Amygdala (tissue), 56 donors: ENCODE measurements at places on chromosomes 6 and 20.

DNA sequence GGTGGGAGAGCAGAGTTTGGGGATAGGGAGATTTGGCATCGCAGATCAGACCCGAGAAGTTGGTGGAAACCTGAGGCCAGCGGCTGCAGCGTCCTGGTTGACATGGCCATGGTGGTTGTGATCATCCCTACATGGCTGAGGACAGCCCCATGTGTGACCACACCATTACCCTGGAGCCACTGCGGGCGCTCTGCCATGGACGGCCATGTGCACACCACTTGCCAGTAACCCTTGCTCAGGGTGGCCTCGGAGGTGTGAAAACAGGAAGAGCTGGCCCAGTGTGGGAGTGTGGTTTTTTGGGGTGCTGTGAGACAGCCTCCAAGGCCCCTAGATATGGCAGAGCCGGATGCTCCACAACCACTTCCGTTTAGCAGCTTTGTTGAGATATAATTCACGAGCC lies 64.4 kb downstream of the TMEM242 start:
- no peak for DNase-seq

- DNase-seq: no peak
Observed at GRCh38 chr20:63127700-63128364, 88.1 kb downstream of the YTHDF1 start.

GRCh38 chr6:119350952-119351372 lies 1.4 kb upstream of the MAN1A1 start:
- no peak for DNase-seq

DNA sequence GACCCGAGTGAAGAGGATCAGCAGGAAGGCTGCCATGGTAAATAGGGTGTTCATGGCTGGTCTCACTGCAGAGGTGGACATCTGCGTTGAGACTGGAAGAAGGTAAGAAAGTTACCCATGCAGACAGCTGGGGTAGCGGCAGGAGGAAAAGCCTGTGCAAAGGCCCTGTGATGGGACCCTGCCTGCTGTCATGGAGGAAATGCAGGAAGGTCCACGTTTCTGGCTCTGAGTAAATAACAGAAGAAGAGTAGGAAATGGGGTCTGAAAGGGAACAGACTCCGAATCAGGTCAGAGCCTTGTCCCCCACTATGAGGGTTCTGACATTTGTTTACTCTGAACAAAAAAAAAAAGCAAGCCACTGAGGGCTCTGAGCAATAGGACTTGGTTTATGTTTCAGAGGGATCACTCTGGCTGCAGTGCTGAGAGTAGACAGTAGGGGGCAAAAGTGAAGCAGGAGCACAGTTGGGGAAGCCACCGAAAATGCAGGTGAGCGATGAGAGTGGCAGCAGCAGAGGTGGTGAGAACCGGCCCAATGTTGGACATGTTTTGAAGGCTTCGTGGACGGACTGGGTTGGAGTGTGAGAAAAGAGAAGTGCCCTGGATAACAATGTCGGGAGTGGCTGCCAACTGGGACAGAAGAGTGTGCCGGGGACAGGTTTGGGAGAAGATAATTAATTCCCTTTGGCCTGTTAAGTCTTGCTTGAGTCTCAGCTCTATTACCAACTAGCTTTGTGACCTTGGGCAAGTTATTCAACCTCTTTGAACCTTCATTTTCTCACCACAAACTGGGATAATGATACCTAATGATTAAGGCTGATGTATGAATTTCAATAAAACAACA lies 57.9 kb upstream of the MAP7 start:
- no peak for DNase-seq

GRCh38 chr20:20261159-20261558 lies 106.7 kb upstream of the INSM1 start:
- DNase-seq: no peak

DNA sequence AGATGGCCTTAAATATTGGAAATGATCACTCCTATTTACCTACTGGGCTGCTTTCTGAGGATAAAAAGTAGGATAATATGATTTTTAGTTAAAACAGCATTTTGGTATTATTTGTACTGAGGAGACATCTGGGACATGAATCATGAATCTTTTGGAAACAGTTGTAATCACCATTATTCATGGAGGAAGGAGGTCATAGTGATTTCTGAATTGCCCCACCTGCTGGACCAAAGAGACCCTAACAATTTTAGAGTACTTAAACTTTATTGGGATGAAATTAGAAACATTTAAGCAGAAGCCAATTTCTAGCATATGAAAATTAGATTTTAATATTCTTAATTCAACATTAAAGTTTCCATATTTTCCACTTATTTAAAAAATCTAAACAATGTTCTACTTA lies 108.4 kb upstream of the SIM1 start:
- DNase-seq: no peak

DNA sequence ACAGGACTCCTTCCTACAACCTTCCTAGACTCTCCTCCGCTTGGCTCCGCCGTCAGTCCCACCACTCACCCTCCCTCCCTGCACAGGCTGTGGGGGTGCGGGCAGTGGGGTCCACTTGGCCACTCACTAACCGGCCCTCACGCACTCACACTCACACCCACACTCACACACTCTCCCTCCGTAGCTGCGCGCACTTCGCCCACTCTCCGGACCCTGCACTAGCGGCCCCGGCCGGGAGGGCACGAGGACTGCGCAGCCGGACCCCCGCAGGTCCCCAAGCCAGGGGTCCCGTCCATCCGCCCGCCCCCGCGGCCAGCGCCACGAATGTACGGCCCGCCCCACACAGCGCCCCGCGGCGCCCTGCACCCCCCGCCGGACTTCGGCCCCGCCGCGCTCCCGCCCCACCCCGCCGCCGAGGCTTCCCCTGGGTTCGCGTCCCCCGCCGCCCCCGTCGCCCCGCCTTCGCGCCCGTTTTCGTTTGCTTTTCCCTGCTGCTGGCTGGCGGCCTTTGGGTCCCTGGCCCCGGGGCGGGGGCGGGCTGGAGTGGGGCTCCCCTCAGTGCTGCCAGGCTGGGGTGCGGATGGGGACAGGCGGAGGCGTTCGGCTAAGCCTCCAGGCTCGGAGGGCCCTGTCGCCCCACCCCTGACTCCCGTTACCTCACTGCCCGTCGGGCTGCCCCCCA lies 23.0 kb upstream of the SLC22A7 start:
- DNase-seq: no peak

DNA sequence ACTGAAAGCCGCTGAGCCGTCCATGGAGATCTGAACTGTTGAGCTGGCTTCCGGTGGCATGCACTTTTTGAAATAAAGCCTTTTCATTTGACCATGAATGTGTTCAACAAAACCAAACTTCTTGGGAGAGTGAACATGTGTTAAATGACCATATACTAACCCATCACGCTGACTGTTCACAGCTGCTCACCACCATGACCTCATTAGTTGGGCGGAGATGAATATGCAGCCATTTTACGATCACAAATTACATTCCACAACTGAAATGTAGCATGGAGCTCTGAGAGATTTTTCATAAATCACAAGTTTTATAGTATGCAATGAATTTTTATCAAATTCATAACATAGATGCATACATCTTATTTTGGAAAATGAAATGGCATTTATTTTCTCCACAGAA lies 4.2 kb downstream of the RAMACL start:
- DNase-seq: no peak

DNA sequence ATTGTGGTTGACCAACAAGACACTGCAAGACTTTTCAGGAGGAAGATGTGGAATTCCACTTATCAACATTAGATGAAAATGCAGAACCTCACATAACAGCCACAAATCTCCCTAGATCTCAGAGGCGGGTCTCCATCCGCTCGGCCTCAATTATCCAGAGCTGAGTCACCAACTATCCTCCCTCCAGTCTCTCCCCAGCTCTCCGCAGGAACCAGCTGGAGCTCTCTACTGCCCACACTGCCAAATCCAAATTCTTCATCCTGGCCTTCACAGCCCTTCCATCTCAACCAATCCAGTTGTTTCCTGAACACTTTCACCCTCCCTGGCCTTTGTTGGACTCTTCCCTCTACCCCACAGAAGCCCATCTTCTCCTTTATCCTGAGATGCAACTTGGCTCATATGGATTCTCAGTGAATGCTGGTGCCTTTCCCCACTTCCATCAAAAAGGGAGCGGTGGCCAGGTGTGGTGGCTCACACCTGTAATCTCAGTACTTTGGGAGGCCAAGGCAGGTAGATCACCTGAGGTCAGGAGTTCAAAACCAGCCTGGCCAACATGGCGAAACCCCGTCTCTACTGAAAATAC lies 3.5 kb upstream of the TGIF2 start:
- DNase-seq: no peak

DNA sequence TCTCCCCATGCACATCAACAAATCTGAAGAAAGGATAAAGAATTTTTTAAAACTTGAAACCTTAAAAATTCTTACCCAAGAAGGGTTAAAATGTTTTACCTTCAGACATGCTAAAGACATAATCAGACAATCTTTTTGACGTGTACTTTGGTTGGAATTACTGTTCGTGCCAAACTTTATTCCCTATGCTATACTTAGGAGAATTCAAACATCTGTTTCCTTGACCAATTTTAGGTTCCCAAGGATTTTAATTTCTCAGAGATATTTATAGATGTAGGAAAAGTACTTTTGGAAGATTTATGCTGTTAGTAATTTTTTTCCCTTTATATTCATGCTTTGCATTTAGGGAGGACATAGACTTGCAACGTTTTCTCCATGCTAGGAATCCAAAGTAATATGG lies 108.4 kb downstream of the AFG1L start:
- DNase-seq: no peak

DNA sequence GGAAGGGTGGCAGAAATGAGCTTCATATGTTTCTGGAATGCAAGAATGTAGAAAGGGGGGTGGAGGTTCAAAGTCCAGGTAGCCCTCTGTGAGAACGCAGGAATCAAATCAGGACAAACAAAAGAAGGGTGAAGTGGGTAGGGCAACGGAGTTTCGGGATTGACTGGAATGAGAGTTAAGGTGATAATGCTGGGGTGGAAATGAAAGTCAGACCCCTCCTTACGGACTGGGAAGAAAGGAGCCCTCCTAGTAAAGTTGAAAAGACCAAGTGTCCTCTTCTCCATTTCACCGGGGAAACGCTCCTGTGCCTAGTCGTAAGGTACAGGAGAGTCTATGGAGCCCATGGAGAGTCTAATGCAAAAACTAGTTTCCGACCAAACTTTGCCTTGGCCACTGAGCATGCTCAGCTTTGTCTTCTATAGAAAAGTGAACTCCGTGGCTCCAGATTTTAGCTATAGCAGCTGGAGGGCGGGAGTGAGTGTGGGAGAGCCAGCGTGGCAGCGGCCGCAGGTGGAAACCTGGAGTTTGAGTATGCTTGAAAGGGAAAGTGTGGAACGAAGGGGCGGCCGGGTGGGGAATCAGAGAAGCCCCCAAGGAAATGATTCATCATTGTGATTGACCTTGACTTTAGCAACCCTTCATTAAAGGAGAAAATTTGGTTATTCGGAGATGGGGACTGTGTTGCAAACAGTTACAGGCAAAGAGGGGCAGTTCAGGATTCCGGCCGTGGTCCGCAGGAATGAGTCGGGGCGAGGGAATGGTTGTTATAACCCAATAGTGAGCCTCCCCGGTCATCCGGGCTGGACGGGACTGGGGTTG lies 1.3 kb upstream of the LRRC1 start:
- DNase-seq: peak; percentile 11

- DNase-seq: no peak
Observed at GRCh38 chr6:16872543-16873235, 111.4 kb upstream of the ATXN1 start.

GRCh38 chr6:34900321-34901031 lies 11.4 kb downstream of the ANKS1A start:
- DNase-seq: no peak

DNA sequence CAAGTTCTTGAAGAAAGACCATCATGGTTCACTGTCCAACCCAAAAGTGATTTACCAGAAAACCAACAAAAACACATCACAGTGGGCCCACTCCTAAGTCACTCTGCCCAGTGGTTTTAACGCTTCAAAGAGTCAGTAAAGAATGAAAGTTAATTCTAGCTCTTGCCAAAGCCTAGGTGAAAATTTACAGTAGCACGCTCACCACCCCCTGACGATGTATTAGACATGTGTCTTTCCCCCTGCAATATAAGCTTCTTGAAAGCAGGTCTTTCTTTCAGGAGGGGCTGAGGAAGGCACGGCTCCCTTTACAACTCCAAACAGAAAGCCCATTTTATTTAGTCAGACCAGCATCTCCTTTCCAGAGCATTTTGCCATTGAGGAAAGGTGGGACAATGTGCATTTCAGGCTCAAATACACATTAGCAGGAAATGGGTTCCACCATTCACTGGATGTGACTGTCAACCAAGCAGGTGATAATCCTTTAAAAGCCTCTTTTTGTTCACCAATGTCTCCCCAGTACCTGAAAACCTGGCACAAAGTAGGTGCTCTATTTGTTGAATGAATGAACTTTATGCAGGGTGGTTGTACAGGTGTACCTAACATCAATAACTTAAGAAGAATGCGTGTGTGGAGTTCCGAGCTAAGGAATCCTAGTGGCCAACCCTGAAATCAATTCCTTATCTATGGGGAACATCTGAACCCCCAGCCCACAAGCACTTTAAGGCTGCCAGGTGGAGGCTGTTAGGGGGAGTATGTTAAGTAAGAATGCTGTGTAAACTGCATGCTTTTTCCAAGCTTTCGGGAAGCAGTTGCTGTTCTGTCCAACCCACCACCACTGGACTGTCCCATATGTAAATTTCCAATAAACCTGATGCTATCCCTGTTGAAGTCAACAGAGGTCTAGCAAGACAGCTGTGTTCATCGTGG lies 11.4 kb downstream of the EZR start:
- no peak for DNase-seq

GRCh38 chr6:118812970-118813369 lies 81.0 kb upstream of the ASF1A start:
- no peak for DNase-seq

- DNase-seq: no peak
Observed at GRCh38 chr20:63268671-63269439, 3.8 kb upstream of the ARFGAP1 start.

- DNase-seq: no peak
Observed at GRCh38 chr20:35060168-35060567, 32.4 kb downstream of the TRPC4AP start.

- DNase-seq: no peak
Observed at GRCh38 chr6:56147766-56148165, 99.6 kb downstream of the COL21A1 start.

- DNase-seq: no peak
Observed at GRCh38 chr6:144607998-144608735, 323.0 kb downstream of the UTRN start.

GRCh38 chr6:42140756-42141602 lies 1.4 kb downstream of the C6orf132 start:
- no peak for DNase-seq

DNA sequence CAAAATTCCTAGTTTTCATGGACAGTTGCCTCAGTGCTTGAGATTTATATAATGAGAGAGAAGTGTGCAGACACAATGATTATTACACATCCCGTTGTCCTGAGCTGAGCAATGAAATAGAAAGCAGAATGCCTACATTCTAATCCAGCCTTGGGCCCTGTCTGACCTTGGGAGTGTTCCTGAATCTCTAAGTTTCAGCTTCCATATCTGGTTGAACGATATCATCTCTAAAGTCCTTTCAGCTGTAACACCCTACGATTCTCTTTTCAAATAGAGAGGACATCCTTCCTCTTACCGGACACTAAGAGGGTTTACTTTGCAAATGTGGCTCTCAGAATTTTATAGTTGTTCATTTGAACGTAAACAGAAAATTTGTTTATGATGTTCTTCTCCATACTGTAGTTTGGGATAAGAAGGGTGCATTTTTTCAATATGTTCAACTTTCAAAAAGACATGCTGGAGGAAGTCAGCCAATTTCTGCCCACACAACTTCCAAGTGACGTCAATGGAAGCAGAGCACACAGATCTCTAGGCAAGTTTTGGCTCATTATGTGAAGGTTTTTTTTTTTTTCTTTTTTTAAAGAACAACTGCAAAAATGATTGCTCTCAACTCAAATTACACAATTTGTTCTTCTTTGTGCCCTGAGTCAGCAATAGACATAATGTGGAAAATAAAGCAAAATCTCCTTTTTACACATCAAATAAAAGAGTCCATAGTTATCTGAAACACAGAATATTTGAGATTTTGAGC lies 50.4 kb downstream of the PDE7B start:
- no peak for DNase-seq
